Activated naive CD4-positive, alpha-beta T cell treated with anti-CD3 and anti-CD28 coated beads, Interleukin-2, amount 50 U/mL, for 16 hours (primary cell): ENCODE measurements at places on chromosomes 16 and 17.

GRCh38 chr17:75442168-75443103, 14.0 kb upstream of the TMEM94 start:
- no peak for DNase-seq

- no peak for DNase-seq
These were observed 203.7 kb downstream of the PHKB start for GRCh38 chr16:47664653-47665325.

DNA sequence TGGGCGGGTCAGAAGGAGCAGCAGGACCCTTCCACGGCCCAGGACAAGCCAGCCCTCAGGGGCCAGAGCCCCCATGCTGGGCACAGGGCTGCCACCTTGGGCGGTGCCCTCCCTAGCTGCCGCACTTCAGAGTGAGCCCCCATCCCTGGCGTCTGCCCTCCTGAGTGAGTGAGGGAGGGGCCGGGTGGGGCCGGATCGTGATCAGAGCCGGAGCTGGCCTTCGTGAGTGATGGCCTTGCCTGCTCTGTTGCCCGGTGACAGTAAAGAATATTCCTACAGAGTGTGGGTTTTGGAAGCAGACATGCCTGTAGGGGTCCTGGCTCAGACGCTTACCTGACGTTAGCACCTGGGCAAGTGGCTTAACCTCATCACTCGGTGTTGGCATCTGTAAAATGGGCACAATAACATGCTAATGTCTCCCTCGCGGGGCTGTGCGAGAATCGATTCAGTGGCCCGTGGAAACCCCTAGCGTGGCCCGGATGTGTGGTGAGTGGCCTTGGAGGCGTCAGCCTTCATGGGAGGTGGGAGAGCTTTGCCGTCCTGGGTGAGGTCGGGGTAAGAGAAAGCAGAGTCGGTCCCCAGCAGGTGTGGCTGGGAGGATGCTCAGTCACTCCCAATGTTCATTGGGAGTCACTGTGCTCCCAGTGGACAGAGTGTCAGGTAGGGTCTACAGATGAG, 26.1 kb downstream of the JPH3 start:
- no peak for DNase-seq

DNA sequence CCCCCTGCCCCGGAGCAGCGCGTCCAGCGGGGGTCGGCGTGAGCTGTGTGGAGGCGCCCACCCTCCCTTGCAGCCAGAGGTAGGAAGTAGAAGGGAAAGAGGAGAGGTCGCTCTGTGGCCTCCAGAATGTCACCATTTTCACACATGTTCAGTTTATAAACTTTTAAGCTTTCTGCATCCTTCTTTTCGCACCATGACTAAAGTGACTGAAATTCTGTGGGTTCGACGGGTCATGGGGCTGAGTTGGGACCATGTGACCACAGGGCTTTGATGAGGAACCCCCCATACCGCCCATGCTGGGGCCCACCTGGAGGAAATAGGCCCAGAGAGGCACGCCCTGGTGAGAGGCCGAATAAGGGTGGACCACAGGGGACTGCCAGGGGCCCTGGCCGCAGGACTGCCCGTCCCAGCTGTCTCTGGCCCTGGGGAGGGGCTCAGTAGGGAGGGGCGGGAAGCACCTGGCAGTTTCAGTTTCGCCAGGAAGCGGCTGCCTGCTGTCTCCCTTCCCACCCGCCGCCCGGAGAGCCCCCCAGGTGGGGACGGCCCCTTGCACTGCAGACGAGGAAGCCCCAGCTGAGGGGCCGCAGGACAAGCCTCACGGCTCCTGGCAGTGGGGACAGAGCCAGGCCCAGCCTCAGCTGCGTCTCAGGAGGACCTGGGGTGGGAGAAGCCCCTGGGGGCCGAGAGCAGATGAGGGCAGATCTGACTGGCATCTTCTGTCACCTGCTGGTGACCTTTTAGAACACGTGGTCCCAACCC, 9.0 kb downstream of the CBFA2T3 start:
- DNase-seq, result no peak
